Right renal cortex interstitium (tissue), 3 donors: ENCODE measurements at places on chromosomes 4 and X.

DNA sequence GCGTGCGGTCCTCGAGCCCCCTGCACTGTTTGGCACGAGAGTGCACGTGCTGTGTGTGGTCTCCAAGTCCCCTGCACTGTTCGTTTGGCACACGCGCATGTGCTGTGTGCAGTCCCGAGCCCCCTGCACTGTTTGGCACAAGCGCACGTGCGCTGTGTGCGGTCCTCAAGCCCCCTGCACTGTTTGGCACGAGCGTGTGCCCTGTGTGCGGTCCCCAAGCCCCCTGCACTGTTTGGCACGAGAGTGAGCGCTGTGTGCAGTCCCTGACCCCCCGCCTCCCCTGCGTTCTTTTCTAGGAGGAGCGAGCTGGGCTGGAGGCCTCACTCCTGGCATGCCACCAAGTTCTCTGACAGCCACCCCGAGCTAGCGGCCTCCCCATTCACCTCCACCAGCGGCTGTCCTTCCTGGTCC, 76.5 kb upstream of the CLDN34 start:
- no peak for DNase-seq

DNA sequence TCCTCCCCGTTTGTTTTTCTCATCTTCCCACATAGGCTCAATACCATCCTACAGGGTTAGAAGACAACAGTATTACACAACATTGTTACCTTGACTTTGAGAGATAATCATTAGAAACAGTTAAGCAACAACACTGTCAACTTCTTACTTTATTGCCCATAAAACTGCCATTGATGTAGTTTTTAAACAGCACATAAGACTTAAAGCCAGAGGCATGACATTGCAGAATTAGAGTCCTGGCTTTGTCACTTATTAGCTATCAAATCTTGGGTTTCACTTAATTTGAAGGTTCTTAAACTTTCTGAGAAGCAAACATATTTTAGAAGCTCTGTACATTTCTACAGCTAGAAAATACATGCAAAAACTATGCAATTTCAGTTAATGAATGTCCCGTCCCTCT, 41.8 kb downstream of the EIF4E start:
- DNase-seq = no peak

- DNase-seq = no peak
Measured at GRCh38 chrX:50952406-50952805, 41.9 kb downstream of the BMP15 start.

DNA sequence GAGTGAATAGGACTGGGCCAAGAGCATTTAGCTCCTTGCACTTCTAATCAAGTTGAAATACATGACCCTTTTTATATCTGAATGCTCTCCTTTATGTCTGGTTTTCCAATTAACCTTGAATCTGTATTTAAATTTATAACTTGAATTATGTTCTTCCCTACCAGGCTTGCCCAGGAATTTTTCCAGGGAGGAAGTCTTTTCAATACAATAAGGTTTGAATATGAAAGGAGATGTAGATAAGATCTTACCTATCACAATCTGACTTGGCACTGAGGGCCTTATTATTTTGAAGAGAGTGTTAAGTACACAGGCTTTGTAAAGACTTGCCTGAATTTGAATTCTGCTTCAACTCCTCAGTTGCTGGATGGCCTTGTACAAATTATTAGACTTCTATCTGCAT, 555.7 kb downstream of the PCDH7 start:
- DNase-seq = no peak

GRCh38 chrX:11531226-11531625, 134.5 kb downstream of the ARHGAP6 start:
- DNase-seq = no peak

- DNase-seq = no peak
Measured at GRCh38 chr4:150381609-150382008, 200.3 kb upstream of the MAB21L2 start.

GRCh38 chr4:151864068-151864467, 103.3 kb upstream of the GATB start:
- DNase-seq = no peak

DNA sequence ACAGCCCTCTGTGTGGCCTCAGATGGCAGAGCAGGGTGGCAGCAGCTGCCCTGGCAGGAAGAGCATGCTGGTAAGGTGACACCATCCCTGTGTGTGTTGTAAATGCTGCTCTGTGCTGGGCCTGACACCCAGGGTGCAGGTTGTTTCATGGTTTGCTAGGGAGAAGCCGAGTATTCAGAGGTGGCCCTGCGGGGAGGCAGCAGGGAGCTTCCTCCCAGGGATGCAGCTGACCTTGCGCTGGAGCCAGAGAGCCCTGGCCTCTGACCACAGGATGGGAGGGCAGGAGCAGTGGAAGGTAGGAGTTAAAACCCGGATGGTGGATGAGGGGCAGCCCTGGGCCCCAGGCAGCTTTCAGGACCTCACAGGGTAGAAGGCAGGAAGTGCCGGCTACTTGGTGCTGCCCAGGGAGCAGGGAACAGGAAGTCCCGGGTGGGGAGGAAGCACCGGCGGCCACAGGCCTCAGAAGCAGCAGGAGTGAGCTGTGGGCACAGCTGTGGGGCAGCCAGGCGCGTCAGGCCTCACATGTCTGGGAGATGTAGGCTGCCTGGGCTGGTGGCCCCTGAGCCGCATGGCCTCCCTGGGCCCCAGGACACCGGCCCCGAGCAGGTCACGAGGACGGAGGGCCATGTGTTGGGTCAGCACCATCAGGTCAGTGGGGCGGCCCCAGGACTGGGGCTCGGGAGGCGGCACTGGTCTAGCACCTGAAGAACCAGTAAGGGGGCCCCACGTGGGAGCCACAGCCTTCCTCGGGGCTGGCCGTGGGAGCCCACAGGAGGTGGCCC, 19.1 kb downstream of the SH3BP2 start:
- DNase-seq = no peak

GRCh38 chrX:40736170-40736505, 796 bp upstream of the MED14 start:
- no peak for DNase-seq

- DNase-seq = no peak
Measured at GRCh38 chr4:174118171-174118570, 165.3 kb downstream of the FBXO8 start.

DNA sequence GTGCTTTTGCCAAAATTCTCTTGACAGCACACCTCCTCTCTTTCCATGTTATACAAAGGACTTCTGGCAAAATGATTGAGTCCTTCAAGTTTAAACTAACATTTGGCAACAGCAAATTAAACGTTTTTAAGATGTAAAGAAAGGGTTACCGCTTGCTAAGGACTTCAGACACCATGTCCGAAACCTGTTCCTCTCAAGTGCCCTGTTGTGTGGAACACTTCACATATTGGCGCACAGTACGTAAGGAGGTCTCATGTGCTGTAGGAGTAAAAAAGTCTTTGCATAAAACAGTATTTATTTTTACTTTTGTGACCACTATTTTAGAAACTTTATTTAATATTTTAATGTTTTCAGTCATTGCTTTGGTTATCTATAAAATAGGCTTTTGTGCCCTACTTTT, 33.7 kb upstream of the HPRT1 start:
- no peak for DNase-seq

DNA sequence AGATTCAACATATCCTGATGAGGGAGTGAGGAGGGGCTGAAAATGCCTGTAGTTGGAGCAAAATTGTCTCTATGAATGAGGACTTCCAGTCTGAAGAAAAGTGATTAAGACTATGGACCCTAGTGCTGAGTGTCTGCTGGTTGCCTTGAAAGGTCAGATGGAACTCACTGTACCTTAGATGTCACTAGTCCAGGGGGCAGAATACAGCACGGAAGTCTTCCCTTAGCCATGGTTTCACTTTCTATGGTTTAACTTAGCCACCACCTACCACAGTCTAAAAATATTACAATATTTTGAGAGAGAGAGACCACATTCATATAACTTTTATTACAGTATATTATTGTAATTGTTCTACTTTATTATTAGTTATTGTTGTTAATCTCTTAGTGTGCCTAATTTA, 223.1 kb downstream of the FMR1NB start:
- no peak for DNase-seq

GRCh38 chrX:132216806-132217202, 2.4 kb downstream of the RAP2C start:
- no peak for DNase-seq

GRCh38 chr4:147924604-147925412, 192.9 kb downstream of the ARHGAP10 start:
- DNase-seq = peak; percentile 14

DNA sequence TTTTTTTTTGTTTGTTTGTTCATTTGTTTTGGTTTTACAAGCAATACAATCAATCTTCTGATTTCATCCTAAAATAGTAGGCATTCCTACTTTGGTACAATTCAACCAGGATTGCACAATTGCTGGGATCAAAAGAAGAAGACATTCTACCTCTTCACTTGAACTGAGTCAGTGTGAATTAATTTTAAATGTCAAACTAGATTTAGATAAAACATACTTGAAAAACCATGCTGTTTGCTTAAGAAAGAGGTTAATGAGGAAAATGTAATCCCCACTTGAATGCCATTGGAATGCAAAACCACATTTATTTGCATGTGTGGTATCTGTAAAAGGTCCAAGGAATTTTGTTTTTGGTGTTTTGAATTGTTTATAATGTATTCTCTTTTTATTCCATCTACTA, 40.5 kb downstream of the HAND2 start:
- no peak for DNase-seq

GRCh38 chr4:71495454-71495853, 156.6 kb downstream of the SLC4A4 start:
- DNase-seq = no peak

GRCh38 chr4:74555231-74555630, 110.3 kb downstream of the AREG start:
- DNase-seq = no peak

DNA sequence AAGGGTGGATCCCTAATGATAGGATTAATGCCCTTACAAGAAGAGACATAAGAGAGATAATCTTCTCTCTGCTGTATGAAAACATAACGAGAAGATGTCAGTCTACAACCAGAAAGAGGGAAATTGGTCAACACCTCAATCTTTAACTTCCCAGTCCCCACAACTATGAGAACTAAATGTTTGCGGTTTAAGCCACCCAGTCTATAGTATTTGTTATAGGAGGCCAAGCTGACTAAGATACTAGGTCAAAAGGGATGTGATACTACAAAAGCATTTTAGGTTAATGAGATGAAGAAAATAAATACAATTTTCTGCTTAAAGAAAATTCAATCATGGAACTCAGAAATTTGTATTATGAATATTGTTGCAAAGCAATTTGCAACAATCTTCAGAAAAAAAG, 55.4 kb upstream of the LHFPL1 start:
- no peak for DNase-seq

DNA sequence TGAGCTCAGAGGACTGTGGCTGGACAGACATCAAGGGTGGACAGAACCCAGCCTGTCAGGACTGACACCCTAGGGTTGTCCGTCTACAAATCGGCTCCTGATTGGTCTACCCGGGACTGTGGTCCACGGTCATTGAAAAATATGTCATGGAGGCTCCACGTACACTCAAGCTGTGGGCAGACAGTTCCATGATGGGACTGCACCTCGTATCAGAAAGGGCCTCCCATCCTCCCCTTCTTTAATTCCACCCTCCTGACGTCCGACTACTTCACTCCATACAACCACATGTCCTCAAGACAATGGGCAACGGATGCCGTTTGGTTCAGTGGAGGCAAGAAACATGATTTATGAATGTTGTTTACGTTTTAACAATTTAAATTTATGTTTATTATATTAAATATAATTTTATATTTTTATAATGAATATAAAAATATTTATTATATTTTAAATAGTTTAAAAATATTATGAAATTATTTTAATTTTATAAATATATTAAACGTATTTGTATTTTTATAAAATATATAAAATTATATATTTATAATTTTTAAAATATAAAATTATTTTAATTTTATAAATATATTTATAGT, 58.0 kb upstream of the SHOX start:
- no peak for DNase-seq

GRCh38 chr4:2534904-2535375, 1.5 kb upstream of the FAM193A start:
- DNase-seq = no peak

- no peak for DNase-seq
Measured at GRCh38 chr4:75555294-75556164, at the start of gene ODAPH. TSS of gene ODAPH (plus strand) at chr4:75556066. CDS start at chr4:75556083, 17 bp downstream.

DNA sequence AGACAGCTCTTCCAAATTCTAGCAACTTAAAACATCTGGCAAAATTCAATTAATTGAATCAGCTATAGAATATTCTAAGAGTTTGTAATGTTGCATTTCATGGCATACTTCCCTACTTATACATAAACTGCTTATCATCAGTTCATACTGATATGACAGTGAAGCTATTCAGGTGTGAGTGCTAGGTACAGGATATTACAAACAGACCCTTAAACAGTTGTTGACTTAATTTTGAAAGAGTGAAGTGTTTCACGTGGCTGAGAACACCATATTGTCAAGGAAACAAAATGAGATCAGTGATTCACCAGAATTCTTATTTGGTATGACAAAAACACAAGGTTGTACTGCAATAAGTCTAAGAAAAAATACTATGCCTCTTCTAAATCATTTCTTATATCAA, 27.4 kb downstream of the CENPU start:
- no peak for DNase-seq
